ENCODE measurements at places on chromosomes 7 and 10.
A peak's percentile ranks its signal among the peaks of the same experiment; 100 is the strongest.

DNA sequence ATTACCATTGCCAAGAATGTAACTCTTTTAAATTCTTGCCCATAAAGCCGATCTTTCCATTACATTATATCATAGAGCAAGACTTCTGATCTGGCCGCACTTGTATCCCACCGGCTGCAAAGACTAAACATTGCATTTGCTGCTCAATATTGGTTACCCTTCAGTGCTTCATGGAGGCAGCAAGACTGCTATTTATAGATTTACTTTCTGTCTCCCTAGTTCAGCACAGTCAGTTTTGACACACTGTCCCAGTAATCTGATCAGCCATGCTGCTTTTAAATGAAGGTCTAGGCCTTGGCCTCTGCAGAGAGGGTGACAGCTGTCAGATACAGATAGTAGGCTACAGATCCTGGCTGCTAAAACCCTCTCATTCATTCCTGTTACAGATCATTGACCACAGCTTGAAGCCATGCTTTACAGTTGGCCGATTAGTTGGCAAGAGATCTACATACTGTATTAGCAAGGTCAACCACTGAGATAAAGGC lies 562.6 kb upstream of the GALNT17 start:
- DNase-seq, result peak; percentile 75

GRCh38 chr7:26451997-26452396 lies 160.3 kb downstream of the SNX10 start:
- DNase-seq, result peak; percentile 34

DNA sequence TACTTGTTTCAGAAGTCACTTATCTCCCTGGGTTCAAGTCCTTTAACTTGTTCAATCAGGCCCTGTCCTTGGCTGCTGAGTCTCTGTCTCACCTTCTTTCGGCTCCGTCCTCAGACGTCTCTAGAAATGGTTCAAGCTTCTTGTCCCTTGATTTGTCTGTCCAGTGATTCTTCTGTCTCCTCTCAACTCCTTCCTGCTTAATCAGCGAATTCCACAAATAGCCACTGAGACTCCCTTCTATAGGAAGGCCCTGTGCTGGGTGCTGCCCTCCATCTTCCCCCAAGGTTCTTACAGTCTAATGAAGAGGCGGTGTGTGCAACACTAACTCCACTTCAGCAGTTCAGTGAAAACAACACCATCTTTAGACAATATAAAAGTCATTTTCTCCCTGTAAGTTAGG lies 12.7 kb downstream of the FAM241B start:
- no peak for DNase-seq

- no peak for DNase-seq
Observed at GRCh38 chr7:31019509-31019908, 32.6 kb upstream of the ADCYAP1R1 start.

- no peak for DNase-seq
Observed at GRCh38 chr10:102831322-102832071, 5.7 kb downstream of the CYP17A1 start.

DNA sequence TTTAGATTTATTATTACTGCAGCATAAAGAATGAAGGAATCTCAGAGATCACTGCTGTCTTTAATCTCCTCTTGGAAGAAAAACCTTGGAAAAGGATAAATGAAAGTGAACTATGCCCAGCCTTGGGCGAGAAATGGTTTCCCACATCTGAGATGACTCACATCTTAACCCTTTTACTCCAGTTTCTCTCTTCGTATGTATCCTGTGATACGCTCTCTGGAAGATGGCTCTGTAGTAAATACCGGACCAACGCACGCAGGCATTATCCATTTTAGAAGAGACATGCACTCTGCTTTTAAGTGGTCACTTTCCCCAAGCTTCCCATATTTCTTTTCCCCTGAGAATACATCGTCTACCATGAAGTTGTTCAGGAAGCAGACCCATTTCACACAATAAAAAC lies 207.3 kb upstream of the BMPER start:
- no peak for DNase-seq
